ENCODE measurements at places on chromosomes 11 and 22. TPM values are rescaled to one million over a fixed set of nuclear protein-coding genes. Genes with fewer than 3 reads are reported as not detected.

HTR3A gene
- 0.74 TPM for total RNA-seq

C11orf21 gene
- total RNA-seq, result 0.25 TPM

TRPM5 gene
- not detected for total RNA-seq

PRPF19 gene
- total RNA-seq, result 30.2 TPM

OR5B17 gene
- not detected for total RNA-seq

KIRREL3 gene
- total RNA-seq, result 19.7 TPM

All from temporal lobe (tissue), 4 donors.